ENCODE measurements at places on chromosomes 5 and 9.

DNA sequence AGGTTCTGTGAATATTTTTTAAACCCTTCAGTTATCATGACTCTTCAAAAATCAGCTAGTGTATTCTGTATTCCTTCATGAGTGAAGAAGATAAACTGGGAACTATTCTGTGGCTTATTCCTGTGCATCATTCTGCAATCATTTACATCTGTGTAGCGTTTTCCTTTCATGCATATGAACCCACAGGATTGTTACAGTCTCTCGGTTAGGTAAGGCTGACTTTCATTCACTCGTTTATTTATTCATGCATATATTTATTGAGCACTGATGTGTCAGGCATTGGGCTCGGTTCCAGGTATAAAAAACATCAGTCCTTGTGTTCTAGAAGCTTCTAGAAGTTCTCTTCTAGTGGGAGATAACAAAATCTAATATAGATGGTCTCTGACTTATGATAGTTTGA is 318.4 kb downstream of the MAN2A1 start:
- DNase-seq = no peak

- DNase-seq = no peak
These were observed 1.7 kb upstream of the SLC38A9 start for GRCh38 chr5:55713871-55714270.

DNA sequence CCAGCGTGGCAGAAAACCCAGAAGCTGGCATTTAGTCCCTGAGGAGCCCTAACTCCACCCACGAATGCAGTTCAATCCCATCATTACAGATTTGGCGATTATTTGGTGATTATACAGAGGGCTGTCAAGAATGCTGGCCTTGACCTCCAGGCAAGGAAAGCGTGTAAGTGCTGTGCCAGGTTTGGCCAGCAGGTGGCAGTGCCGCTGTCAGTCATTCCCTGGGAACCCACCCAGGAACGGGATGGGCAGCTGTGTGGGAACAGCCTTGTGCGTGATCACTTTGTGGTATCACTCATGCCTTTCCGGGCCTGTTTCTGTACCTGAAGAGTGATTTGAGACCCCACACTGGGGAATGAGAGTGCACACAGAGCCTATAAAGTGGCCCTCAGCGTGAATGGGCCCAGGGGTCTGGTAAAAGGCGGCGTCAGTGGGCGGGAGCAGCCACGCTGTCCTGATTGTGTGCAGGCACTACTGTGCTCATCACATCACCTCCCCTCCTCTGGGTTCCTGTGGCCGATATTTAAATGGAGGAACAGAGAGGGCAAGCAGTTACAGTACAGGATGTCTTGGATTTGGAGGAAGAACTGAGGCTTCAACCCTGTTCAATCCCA is 215.6 kb downstream of the ROR2 start:
- no peak for DNase-seq

DNA sequence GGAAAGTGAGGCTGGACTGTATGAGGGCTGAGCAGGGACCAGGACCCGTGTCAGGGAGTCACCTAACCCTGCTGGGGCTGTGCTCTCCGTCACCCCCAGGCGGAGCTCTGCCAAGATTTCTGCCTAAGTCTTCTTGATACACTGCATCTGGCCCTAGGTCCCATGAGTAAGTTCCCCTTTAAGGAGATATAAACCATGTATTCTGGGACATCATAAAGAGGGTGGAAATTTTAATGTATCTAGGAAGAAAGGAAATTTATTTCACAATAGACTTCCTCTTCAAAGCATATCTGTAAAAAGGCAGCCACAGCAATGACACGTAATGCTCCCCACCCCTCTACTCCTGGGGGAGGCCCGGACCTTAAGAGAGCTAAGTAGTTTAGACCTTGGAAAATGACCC is 183.4 kb downstream of the FBXL7 start:
- no peak for DNase-seq

DNA sequence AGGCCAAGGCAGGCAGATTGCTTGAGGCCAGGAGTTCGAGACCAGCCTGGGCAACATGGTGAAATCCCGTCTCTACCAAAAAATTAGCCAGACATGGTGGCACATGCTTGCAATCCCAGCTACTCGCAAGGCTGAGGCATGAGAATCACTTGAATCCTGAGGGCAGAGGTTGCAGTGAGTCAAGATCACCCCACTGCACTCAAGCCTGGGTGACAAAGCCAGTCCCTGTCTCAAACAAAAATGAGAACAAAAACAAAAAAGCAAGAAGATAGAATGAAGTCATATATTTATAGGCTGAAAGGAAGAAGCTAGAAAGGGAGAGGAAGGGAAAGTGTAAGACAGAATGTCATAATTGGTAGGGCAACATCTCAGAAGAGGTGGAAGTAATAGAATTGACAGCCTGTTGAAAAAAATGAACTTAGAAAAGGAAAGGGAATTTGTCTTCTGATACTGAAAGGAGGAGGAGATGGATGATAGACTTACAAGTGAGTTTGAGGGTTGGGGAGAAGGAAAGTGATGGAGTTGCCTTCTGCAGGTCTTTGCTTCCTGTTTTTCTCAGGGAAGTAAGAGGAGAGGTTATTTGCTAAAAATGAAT is 32.2 kb downstream of the CARD6 start:
- DNase-seq = no peak

DNA sequence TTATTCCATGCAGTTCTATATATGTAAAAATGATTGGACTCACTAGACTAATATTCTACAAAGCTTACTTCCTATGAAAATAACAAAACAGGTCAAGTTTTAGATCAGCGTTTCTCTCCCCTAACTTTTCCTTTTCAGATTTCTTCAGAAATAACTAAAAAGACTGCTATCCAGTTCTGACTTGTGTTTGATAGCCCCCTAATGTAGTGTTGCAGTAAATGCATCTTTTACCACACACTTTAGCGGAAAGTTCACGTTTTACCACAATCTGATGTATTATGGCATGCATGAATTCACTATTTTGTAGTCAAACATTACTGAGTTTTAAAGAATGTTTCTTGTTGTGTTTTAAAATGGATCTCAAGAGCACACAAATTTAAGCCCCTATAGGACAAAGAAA is 292.7 kb downstream of the RAB3C start:
- no peak for DNase-seq

GRCh38 chr9:130990306-130990977 is 18.5 kb upstream of the LAMC3 start:
- DNase-seq = no peak

GRCh38 chr9:9970514-9970913 is 642.3 kb downstream of the PTPRD start:
- no peak for DNase-seq

DNA sequence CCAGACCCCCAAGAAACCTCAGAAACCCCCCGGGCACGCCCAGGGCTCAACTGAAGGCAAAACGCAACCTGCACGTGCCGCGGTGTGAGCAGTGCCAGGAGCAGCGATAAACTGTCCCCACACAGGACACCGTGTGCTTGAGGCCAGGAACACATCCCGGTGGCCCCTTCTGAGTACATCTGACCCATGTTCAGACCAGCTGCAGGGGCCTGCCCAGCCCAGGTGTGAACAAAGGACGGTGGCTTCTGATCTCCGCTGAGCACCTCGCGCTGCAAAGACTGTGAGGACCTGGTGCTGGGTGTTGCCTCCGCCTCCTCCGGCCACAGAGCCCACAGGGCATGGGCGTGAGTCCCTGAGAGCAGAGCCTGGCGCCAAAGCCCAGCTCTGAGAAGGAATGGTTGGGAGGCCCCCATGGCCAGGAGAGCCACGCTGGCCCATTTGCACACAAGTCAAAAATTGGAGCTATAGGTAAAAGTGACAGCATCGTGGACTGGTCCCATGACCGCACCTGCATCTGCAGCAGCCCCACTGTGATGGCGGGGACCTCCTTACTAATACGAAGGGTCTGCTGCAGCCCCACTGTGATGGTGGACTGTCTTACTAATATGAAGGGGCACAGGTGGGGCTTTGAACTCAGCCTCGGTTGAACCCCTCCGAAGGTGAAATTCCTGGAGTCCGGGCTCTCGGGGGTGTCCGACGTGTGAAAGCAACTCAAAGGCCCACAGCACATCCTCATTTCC is 31.5 kb downstream of the NDUFS6 start:
- DNase-seq = no peak

- no peak for DNase-seq
These were observed 22.9 kb upstream of the NREP start for GRCh38 chr5:111779922-111780292.

GRCh38 chr9:34566322-34566721 is 23.2 kb downstream of the CNTFR start:
- DNase-seq = no peak

GRCh38 chr5:127320032-127320965 is 29.7 kb downstream of the MEGF10 start:
- no peak for DNase-seq

GRCh38 chr5:15191012-15191411 is 309.0 kb upstream of the FBXL7 start:
- no peak for DNase-seq

GRCh38 chr9:29773676-29774075 is 2200.4 kb upstream of the C9orf72 start:
- no peak for DNase-seq

DNA sequence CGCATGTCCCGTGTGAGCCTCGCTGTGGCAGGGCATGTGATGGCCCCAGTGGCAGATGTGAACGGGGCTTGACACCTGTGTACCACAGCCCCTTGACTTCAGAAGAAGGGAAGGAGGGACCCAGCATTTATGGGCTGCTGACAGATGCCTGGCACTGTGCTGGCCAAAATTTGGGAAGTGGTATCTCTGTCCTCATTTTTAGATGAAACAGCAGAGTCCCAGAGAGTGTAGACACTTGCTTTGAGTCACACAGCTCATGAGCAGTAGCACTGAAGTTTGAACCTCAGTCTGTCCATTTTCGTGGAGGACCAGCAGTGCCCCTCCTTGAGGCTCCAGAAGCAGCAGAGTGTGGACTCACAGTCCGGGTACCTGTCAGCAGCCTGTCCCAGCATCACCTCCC is 16.5 kb downstream of the NEK6 start:
- DNase-seq = no peak

DNA sequence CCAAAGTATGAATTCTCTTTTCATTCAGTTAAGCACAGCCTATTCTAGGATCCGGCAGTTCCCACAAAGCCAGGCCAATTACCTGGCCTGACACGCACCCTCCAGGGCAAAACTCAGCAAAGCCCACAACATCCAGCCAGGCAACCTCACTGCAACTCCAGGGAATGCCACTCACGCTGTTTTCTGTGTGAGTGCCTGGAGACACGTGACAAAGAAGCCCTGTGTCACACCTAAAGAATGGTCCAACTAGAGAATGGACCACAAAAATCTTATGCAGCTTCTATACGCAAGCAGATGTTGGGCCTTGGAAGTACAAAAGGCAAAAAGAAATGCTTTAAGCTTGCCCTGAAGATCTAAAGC is 20.2 kb downstream of the RETREG1 start:
- no peak for DNase-seq

DNA sequence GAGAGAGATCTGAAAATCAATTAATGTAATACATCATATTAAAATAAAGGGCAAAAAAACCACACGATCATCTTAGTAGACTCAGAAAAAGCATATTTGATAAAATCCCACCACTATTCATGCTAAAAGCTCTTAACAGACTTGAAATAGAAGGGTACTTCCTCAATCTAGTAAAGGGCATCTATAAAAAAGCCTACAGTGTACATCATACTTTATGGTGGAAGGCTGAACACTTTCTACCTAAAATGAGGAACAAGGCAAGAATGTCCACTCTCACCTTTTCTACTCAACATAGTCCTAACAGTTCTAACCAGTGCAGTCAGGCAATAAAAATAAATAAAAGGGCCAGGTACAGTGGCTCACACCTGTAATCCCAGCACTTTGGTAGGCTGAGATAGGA is 38.9 kb downstream of the POLK start:
- DNase-seq = no peak

- DNase-seq = no peak
These were observed 970 bp upstream of the FUT7 start for GRCh38 chr9:137032858-137033257.

DNA sequence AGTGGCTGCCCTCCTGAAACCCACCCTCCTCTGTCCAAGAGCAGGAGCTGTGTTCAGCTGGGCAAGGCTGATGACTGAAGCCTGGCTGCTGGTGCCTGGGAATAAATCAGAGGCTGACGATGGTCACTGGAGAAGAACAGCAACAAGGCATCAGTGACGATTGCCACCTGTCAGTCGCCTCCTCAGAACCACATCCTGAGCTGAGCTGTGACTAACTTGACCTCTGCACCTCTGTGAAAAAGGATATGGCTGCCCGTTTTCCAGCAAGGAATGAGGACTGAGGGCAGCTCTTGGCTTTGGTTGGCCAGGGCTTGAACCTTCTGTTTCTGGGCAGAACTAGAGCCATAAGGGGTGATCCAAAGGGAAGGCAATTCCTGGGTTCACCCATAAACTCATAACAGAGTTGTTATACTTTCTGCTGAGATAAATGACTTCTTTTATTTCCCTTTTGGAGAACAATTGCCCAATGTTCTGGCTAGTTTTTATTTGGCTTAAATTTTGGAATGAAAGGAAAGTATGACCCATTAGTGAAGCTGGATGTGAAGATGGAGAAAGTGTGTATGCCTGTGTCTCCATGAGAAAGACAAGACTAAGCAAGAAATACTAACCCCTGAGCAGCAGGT is 40.1 kb downstream of the TRIP13 start:
- DNase-seq = no peak

GRCh38 chr5:157328277-157328912 is 62.5 kb downstream of the CYFIP2 start:
- DNase-seq = peak; percentile 42

GRCh38 chr9:119167876-119168275 is 201.4 kb downstream of the BRINP1 start:
- DNase-seq = no peak

DNA sequence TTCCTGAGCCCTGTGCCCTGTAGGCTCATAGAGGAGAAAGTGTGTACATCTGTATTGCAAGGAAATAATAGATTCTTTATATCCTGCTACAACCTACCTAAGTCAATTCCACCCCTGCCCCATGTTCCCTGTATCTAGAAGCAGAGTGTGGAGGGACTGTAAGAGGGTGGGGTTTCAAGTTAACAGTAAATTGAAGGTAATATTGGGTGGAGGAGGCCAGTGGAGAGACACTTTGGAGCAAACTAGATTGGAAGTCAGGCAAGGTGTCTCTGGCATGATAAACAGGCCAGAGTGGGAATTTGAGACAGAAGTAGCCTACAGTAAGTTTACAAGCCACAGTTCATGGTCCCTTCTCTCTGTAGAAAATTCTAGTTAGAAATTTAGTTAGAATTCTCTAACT is 2.3 kb upstream of the HEMGN start:
- no peak for DNase-seq

GRCh38 chr9:3457175-3457574 is 68.6 kb downstream of the RFX3 start:
- no peak for DNase-seq

GRCh38 chr9:72506615-72507014 is 14.8 kb upstream of the TMC1 start:
- DNase-seq = no peak

GRCh38 chr9:113515862-113516261 is 52.3 kb downstream of the RGS3 start:
- DNase-seq = no peak

- no peak for DNase-seq
These were observed 20.4 kb upstream of the UGCG start for GRCh38 chr9:111876179-111876578.

Measured in T-cell (primary cell).